ENCODE measurements at places on chromosomes 16 and 17.

GRCh38 chr17:35841505-35841904 is 27.2 kb downstream of the HEATR9 start:
- DNase-seq = no peak

DNA sequence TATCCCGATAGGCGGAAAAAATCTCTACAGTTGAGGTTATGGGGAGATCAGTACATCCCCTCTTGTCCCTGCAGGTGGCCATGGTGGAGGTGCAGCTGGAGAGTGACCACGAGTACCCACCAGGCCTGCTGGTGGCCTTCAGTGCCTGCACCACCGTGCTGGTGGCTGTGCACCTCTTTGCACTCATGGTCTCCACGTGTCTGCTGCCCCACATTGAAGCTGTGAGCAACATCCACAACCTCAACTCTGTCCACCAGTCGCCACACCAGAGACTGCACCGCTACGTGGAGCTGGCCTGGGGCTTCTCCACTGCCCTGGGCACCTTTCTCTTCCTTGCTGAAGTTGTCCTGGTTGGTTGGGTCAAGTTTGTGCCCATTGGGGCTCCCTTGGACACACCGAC is 4.2 kb downstream of the ORAI3 start:
- no peak for DNase-seq

GRCh38 chr16:17591655-17592405 is 121.1 kb upstream of the XYLT1 start:
- no peak for DNase-seq

DNA sequence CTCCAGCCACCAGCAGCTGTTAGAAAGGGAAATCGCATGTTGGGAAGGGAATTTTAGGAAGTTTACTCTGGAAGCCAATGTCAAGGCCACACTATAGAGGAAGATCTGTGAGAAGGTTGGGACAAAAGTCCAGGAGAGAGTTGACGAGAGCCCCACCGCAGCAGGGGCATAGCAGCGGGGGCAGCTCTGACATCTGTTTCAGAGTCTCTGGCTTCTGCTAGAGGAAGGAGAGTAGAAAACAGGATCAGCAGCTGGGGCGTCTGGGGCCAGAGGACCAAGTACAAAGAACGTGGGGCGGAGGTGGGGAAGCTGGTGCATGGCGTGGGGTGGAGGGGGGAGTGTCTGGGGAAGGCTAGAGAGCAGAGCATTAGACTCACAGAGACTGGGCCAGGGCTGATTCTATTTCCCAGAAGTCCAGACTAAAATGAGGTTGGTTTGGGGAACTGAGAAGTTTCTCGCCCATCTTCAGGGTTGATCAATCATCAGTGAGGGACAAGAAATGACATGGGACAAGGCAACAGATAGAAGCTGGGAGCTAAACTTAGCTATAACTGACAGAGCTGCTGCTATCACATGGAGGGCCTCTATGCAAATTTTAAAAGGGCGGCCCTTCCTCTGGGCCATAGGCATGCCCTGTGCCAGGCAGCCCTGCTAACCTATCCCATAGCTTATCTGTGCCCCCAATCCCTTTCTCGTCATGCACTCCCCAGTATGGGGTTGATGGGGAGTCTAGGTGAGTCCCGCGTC is 1.2 kb downstream of the RABEP2 start:
- DNase-seq = no peak

GRCh38 chr17:40951011-40951622 is 13.7 kb upstream of the KRT23 start:
- peak; percentile 13 for DNase-seq

DNA sequence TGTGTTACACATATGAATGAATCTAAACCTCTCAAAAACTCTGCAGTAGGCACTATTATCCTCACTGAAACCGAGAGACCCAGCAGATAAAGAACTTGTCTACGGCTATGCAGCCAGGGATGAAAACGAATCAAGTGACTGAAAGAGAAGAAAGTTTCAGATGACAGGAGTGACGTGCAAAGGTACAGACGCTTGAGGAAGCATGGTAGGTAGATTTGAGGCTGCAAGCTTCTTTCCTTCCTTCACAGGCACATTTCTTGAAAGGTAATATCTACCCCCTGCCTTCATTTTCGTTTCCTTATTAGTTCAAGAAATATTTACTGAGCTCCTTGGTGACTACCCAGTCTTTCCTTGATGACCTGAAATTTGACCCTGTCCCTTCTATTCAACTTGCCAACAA is 211.5 kb upstream of the AXIN2 start:
- DNase-seq = no peak

DNA sequence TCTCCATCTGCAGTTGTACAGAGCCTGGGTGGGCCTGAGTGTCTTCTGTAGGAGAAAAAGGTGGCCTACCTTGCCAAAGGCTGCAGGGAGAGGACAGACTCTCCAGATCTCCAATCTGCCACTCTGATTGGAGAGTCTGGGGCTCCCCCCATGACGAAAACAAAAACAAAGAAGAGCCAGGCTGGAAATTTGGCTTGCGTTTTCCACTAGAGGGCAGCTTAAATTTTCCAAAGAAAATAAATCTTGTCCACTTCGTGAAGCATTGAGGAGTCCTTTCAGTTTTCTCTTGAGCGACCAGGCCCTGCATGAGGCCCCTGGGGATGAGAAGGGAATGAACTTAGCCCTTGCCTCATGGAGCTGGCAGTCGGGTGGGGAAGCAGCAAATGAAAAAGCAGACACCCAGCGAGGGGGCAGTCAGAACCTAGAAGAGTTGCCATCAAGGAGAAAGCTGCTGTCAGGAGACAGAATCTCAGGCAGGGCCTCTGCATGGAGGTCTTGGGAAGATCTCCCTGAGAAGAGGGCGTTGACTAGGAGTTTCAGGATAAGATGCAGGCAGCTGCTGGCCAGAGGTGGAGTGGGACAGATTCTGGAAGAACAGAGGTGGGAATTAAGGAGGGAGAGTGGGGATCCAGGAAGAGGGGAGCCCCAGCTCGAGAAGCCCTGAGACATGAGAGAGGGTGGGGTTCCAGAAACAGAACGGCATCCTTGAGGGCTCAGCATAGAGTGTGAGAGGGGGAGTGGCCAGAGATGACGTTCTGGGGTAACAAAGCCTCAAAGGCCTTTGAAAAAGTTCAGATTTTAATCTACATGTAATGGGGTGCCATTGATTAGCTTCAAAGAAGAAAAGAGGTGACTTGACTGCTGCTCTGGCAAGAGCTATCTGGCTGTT is 8.4 kb upstream of the SHCBP1 start:
- DNase-seq = peak; percentile 41

DNA sequence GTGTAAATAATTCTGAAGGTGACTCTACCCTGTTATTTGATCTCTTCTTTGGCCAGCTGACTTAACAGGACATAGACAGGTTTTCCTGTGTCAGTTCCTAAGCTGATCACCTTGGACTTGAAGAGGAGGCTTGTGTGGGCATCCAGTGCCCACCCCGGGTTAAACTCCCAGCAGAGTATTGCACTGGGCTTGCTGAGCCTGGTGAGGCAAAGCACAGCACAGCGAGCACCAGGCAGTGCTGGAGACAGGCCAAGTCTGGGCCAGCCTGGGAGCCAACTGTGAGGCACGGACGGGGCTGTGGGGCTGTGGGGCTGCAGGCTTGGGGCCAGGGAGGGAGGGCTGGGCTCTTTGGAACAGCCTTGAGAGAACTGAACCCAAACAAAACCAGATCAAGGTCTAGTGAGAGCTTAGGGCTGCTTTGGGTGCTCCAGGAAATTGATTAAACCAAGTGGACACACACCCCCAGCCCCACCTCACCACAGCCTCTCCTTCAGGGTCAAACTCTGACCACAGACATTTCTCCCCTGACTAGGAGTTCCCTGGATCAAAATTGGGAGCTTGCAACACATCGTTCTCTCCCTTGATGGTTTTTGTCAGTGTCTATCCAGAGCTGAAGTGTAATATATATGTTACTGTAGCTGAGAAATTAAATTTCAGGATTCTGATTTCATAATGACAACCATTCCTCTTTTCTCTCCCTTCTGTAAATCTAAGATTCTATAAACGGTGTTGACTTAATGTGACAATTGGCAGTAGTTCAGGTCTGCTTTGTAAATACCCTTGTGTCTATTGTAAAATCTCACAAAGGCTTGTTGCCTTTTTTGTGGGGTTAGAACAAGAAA is 5.1 kb downstream of the STH start:
- DNase-seq = no peak

- no peak for DNase-seq
Observed at GRCh38 chr16:23976524-23976923, 140.7 kb downstream of the PRKCB start.

DNA sequence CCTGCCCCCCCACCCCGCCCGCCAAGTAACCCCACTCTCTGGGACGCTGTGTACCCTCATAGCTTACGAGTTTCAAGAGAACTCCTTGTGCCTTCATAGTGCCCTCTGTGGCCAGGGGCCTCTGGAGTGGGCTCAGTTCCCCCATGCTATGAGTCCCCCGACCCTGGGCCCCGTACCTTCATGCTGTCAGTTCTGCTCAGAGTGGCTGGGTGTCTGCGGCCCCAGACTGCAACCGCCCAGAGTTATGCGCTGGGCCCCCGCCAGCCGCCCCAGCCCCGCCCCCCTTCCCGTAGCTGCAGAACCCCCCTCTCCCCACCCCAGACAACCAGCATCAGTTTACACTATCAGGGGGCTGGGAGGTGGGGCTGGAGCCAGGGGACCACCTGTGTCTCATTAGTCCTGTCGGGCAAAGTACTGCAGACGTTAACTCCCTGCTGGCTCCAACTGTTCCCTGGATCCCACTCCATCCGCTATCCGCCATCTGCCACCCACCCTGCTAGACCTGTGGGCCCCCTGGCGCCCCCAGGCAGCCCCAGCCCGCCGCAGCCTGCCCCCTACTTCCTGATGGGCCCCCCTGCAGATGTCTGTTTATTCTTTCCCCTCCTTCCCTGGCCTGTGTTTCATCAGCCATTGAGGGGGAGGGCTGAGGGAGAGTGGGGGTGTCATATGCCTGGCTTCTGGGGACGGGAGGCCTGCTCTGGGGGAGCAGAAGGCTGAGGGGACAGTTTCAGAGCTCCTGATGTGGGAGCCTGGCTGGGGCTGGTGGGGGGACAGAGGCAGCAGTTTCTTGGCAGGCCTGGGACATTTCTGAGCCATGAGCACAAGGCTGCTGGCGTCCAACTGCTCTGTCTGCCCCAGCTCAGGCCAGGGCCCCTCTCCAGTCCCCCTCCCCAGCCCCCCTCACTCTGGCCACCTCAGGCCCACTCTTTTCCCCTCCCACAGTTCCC is at the start of gene MFAP4:
Gene MFAP4 (minus strand): TSS at position 217 of the 947 bp plus-strand sequence. CDS start 35 bp downstream, at position 182.
- DNase-seq = no peak

GRCh38 chr17:58996968-58997367 is 109.7 kb downstream of the TRIM37 start:
- DNase-seq = no peak

DNA sequence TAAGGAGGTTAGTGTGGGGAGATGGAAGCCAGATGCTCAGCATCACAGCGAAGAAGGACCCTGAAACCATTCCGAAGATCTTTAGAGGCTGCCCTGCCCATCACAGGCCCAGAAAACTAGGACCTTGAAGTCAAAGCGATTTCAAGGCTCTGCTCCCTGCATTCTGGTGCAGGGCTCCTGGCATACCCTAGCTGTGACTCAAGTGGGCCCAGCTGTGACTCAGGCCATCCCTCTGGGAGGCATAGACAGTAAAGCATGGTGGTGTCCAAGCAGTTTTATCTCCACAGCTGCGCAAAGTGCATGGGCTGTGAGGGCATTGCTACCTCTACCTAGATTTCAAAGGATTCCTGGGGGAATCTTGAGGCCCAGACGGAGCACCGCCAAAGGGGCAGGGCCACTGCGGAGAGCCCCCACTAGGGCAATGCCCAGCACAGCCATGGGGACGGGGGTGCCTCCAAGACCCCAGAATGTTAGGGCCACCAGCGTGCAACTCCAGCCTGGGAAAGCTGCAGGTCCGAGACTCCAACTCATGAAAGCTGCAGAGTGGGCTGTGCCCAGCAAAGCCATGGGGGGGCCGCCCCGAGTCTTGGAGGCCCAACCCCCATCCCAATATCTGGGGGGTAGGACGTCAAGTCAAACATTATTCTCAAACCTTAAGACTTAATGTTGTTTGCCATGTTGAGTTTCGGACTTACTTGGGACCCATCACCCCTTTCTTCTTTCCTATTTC is 11.7 kb upstream of the ZNF594 start:
- DNase-seq = no peak

DNA sequence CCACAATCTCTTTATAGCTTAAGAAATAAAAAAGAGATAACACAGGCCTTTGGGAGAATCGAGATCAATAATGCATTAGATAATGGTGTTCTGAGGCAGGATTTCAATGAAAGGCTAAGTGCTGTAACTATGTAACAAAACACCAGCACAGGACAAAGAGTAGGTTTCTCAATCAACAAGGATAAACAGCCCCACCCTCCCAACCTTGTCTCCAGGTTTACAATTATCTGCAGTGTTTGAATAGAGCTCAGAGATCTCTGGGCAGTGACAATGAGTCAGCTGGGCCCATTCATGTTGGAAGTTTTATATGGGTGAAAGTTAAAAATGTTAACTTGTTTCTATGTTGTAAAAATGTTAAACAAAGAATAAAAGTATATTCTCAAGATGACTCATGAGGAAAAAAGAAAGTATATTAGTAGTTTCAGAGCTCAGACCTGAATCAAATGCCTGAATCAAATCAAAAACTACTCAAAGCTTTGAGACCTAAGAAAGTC is 17.0 kb upstream of the KRT20 start:
- peak; percentile 91 for DNase-seq

GRCh38 chr17:82440991-82441627 is 9.4 kb downstream of the CYBC1 start:
- no peak for DNase-seq

DNA sequence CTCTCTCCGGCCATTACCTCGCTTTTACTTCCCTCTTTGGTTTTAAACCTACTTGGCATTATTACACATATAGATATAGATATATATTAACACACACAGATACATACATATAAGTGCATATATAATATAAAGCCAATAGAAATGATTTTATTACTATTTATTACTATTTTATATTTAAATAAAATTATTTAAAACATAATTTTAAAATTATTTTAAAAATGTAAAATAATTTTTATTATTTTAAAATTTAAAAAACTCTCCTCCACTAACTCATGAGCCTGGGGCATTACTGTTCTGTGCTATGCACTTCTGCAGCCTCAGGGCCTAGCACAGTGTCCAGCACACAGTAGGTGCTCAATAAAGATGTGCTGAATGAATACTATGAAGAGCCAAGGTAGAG is 200.9 kb downstream of the SLC39A11 start:
- no peak for DNase-seq

GRCh38 chr16:61891460-61891859 is 144.8 kb downstream of the CDH8 start:
- no peak for DNase-seq

DNA sequence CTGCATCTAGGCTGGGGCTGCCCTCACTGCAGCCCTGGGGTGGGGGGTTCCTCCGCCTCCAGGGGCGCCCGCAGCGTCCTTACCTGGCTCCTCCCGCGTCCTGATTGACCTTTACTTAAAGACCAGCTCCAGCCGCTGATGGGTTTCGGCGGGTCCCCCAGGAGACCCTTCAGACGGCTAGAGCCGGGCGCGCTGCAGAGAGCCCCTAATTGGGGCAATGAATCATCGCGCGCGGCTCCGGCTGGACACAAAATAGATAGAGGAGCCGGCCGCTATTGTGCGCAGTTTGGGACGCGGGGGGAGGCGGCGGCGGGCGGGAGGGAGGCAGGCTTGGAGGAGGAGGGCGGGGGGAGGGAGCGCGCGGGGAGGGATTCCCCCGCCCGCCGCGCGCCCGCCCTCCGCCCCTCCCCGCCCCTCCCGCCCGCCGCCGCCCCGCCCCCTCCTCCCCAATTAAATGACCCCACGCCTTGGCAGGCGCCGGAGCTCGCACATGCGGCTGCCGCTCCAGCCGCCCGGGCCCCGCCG is 56.5 kb upstream of the CIBAR2 start:
- DNase-seq = no peak

Measured in LoVo (cell line).